ENCODE measurements at places on chromosomes 6 and 20.

DNA sequence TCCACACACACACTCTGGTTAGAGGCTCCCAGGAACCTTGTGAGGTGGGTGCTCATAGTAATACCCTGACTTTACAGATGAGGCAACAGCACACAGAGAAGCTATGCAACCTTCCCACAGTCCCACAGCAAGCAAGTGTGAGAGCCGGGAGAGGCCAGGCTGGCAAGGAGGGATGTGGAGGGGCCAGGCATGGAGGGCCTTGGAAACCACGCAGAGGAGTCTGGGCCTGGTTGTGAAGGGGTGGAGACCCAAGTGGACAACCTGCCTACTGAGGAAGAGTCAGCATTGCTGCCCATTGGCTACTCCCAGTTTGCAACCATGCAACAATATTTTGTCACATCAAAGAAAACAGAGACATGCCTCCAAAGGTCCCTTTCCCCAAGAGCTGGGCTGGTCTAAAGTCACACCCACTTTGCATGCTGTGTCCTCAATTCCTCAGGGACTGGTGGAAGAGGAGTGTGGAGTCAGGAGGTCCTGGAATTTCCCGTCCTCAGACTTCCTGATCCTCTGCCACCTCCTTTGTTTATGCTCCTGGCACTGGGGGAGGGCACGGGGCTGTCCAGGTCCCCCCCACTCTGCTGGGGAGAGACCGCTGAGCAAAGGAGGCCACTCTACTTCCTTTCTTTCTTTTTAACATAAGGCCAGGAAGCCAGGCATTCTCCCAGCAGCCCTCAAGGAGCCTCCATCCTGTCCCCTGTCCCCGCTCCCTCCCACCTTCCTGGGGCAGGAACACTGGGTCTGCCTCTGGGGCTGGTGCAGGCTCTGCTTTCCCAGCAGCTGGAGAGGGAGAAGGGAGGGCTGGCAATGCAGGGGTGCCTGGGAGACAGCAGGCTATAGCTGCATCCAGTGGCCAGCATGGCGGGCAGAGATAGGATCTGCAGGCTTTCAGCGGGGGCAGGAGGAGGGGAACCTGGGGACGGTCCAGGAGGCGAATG is 68.3 kb downstream of the NOL4L start:
- H3K4me3 ChIP-seq = no peak overlapping the region
- no peak overlapping the region for H3K27ac ChIP-seq
- H3K27me3 ChIP-seq = peaks cover 39% of the 10 kb centered on the region
- DNase-seq = no peak
- no peaks in the 10 kb centered on the region for H3K36me3 ChIP-seq

DNA sequence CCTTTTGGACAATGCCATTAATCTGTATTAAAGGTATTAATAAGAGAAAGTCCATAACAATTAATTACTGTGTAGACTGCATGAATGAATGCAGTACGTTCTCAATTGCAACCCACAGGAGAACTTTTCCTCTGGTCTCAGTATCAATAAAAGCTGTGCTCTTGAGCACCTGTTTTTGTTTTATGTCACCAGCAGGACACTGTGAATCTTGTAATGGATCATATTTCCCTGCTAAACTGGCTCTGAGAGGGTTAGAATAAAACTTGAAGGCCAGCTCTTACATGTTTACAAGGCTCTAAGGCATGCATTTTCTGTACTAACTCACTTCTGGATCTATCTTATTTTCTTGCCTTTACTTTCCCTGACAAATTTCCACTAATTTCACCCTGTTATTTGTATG is 214.3 kb upstream of the PLN start:
- no peak overlapping the region for H3K4me3 ChIP-seq
- DNase-seq = no peak
- H3K4me1 ChIP-seq = 0 out of 2 replicates have a peak, but pooled peaks cover 3% of the 10 kb centered on the region
- no peak overlapping the region for H3K27ac ChIP-seq
- no peaks in the 10 kb centered on the region for H3K36me3 ChIP-seq
- no peaks in the 10 kb centered on the region for H3K27me3 ChIP-seq

DNA sequence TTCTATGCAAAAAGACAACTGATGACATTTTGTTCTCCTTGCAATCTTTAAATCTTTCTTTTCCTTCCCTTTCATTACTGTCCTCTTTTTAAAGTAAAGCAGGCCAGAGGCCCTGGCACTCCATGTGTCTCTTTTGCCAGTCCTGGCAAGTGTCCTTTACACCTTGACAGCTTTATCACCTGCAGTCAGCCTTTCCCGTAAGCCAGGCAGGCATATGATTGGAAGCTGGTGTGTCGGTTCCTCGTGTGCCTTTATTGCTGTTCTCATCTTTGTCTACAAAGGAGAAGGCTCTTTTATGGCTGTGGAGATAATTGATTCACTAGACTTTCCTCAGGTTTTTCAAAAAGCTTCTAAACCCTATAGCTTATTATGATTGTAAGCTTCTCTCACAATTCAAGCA is 162.3 kb upstream of the FBXL4 start:
- no peak for DNase-seq
- no peaks in the 10 kb centered on the region for H3K4me1 ChIP-seq
- no peaks in the 10 kb centered on the region for H3K27me3 ChIP-seq
- no peak overlapping the region for H3K4me3 ChIP-seq
- no peak overlapping the region for H3K27ac ChIP-seq
- H3K36me3 ChIP-seq = no peaks in the 10 kb centered on the region

DNA sequence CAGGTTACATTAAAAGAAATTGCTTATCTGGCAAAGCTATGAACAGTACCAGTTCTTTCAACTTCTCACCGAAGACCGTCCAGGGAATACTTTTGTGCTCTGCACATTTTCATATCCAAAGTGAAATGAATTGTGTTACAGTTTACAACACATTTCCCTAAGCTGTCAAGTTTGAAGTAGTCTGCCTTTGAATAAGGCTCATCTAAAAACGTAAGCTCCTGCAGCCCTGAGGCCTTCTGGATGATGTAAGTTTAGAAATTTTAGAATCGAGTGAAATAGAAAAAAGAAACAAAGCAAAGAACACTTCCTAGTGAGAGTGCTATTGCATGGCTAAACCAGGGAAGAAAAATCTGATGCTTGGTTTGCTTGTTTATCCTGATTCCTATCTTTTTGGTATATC is 653.8 kb downstream of the MMUT start:
- DNase-seq = no peak
- H3K4me1 ChIP-seq = no peaks in the 10 kb centered on the region
- no peaks in the 10 kb centered on the region for H3K36me3 ChIP-seq

GRCh38 chr6:137931849-137932465 is 64.9 kb downstream of the TNFAIP3 start:
- H3K36me3 ChIP-seq = no peaks in the 10 kb centered on the region
- no peaks in the 10 kb centered on the region for H3K27me3 ChIP-seq
- no peak for DNase-seq
- H3K4me3 ChIP-seq = no peak overlapping the region
- no peak overlapping the region for H3K27ac ChIP-seq

DNA sequence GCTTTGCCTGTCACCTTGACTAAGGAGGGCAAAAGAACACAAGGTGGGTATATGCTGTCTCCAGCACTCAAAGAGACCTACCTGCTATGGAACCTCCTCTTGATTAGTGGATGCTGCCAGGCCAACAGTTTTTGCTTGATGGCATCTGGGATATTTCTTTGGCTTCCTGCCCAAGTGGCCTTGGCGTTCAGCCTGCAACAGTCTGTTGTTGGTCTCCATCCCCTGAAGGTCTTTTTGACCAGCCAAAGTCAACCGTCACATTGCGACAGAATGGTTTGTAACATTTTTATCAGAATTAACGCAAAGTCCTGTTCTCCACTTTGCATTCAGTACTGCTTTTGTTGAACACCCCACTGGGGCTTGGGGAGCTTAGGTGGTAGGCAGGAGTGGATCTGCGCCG is 37.1 kb downstream of the SERPINB1 start:
- H3K36me3 ChIP-seq = no peaks in the 10 kb centered on the region
- no peaks in the 10 kb centered on the region for H3K27me3 ChIP-seq
- no peak overlapping the region for H3K4me3 ChIP-seq
- DNase-seq = no peak
- no peak overlapping the region for H3K27ac ChIP-seq

DNA sequence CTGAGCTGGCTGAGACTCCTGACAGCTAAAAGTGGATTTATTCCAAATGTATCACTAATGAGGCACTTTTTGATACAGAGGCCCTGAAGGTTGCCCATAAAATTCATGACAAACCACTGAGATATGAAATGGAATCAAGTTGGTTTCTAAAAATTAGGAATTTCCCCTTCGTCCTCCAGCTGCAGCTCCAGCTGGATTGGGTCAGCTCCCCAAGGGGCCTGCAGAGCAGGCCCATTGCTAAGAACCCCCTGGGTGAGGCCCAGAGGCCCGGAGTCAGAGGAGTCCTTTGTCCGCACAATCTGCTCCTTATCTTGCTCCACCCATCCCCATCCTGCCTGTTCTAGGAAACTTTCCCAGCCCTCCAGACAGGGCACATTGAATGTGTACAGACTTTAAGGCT is 163.5 kb upstream of the TOP1 start:
- H3K27me3 ChIP-seq = peaks cover 31% of the 10 kb centered on the region
- no peak for DNase-seq
- H3K36me3 ChIP-seq = no peaks in the 10 kb centered on the region
- H3K27ac ChIP-seq = no peak overlapping the region
- H3K4me3 ChIP-seq = no peak overlapping the region
- no peaks in the 10 kb centered on the region for H3K4me1 ChIP-seq

DNA sequence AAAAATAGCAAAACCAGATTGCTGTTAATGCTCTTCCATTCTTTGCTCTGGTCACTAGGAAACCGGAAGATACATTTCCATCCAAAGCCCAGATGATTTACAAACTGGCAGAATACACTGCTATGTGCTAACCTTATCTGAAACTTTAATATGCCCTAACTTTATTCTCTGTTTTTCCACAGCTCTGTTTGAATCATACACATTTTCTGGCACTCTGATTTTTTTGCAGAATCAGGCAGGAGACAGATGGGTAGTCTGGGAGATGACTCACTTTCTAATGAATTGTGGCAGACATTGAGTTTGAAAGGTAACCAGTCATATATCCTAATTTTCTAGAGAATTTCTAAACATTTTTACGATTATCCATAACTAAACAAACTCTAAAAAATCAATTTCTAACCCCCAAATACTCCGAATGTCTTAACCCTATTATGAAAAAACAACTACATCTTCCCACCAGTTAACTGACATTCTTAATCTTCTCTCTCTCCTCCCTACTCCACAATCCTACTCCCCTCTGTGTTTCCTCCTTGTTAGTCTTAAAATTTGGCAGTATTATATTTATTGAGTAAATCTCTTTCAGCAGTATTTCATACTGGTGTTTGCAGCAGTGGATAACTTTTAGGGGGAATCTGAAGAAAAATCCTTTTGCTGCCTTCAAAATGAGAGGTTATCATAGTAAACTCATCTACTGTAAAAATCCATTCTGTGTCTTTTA is 63.5 kb downstream of the MAN1A1 start:
- H3K36me3 ChIP-seq = no peaks in the 10 kb centered on the region
- no peak overlapping the region for H3K27ac ChIP-seq
- no peaks in the 10 kb centered on the region for H3K4me1 ChIP-seq
- no peaks in the 10 kb centered on the region for H3K27me3 ChIP-seq

GRCh38 chr20:62043131-62043914 is 22.4 kb downstream of the TAF4 start:
- no peaks in the 10 kb centered on the region for H3K36me3 ChIP-seq
- no peak overlapping the region for H3K27ac ChIP-seq
- H3K4me3 ChIP-seq = no peak overlapping the region
- H3K4me1 ChIP-seq = no peaks in the 10 kb centered on the region

- H3K27ac ChIP-seq = no peak overlapping the region
- DNase-seq = no peak
- no peaks in the 10 kb centered on the region for H3K36me3 ChIP-seq
- no peak overlapping the region for H3K4me3 ChIP-seq
- peaks cover 22% of the 10 kb centered on the region for H3K4me1 ChIP-seq
- H3K27me3 ChIP-seq = no peaks in the 10 kb centered on the region
These were observed 46.8 kb downstream of the SPATA2 start for GRCh38 chr20:49868538-49868937.

DNA sequence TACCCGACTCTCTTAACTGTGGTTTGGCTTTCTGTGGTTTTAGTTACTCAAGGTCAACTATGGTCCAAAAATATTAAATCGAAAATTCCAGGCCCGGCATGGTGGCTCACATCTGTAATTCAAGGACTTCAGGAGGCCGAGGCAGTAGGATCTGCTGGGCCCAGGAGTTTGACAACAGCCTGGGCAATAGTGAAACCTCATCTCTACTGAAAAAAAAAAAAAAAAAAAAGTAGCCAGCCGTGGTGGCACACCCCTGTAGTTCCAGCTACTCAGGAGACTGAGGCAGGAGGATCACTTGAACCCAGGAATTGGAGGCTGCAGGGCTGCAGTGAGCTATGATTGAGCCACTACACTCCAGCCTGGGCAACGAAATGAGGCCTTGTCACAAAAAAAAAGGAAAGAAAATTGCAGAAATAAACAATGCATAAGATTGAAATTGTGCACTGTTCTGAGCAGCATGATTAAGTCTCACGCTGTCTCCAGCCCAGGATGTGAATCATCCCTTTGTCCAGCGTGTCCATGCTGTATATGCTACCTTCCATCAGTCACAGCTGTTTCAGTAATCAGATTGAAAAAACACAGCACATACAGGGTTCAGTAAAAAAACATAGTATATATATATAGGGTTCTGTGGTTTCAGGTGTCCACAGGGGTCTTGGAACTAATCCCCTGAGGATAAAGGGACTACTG is 40.7 kb downstream of the RGS17 start:
- H3K27me3 ChIP-seq = no peaks in the 10 kb centered on the region
- peak overlapping the region; percentile 91 for H3K27ac ChIP-seq
- 0 out of 2 replicates have a peak overlapping the region, but pooled peaks have one; percentile 4 for H3K4me3 ChIP-seq
- peak; percentile 84 for DNase-seq
- H3K36me3 ChIP-seq = no peaks in the 10 kb centered on the region
- peaks cover 41% of the 10 kb centered on the region for H3K4me1 ChIP-seq

- no peaks in the 10 kb centered on the region for H3K4me1 ChIP-seq
- no peak for DNase-seq
- H3K36me3 ChIP-seq = no peaks in the 10 kb centered on the region
- H3K4me3 ChIP-seq = no peak overlapping the region
- H3K27me3 ChIP-seq = no peaks in the 10 kb centered on the region
- no peak overlapping the region for H3K27ac ChIP-seq
These were observed 315.7 kb upstream of the ECI2 start for GRCh38 chr6:4451081-4451480.

DNA sequence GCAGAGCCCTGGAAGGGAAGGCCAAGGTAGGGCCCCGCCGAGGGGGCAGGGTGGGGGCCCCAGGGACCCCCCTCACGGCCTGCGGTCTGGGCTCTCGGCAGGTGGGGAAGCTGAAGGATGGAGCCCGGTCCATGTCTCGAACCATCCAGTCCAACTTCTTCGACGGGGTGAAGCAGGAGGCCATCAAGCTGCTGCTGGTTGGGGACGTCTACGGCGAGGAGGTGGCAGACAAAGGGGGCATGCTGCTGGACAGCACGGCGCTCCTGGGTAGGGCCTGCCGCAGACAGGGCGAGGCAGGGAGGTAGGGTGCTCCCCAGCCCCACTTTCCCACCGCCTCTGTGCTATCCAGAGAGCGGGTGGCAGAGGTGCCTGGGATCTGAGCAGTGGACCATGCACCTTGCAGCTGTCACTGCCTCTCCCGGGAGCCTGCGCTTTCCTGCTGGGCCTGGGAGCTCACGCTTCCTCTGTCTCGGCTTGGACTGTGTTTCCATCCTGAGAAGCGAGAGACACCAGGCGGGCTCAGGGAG is 83.1 kb downstream of the SYNJ2 start:
- H3K4me3 ChIP-seq = no peak overlapping the region
- peaks cover 54% of the 10 kb centered on the region for H3K36me3 ChIP-seq
- no peaks in the 10 kb centered on the region for H3K27me3 ChIP-seq
- H3K4me1 ChIP-seq = peaks cover 9% of the 10 kb centered on the region
- no peak overlapping the region for H3K27ac ChIP-seq
